Hippocampal formation (tissue), 2 donors: ENCODE measurements at places on chromosomes 1 and 21.

DNA sequence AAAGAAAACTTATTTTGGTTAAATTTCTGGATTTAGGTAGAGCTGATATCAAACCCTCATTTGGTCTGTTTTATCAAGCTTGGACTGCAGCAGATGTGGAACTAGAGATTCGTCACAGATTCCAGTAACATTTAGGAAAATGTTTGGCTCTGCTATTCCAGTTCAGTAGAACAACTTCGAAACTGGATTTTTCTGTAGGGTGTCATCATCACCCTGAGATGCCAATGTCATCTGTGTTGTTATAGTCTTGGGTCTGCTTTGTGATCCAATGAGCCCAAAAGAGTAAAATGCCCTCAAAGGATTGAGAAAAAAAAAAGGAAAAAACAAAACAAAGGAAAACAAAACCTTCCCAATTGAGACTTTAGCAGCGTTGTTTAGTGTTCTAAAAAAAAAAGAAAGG, 55.4 kb downstream of the LAMC2 start:
- no peak for DNase-seq

DNA sequence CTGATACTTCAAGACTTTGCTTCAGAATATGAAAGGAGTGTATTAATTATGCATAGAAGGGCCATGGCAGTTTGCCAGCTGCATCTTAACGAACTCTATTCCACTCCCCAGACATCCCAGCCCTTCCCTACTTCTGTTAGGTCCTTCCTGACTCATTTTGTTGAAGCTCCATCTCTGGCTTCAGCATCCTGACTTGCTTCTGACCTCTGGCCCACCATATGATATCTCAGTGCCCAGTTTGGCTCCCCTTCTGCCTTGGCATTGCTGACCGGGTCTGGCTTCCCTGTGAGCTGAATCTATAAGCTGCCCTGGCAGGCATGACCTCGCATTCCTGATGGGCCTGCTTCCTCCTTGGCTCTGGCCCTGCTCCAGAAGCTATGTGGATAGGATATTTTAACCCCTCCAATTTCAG, 27.6 kb upstream of the ARHGAP29 start:
- no peak for DNase-seq

GRCh38 chr1:62613325-62613727, 16.0 kb downstream of the ANGPTL3 start:
- DNase-seq = no peak

DNA sequence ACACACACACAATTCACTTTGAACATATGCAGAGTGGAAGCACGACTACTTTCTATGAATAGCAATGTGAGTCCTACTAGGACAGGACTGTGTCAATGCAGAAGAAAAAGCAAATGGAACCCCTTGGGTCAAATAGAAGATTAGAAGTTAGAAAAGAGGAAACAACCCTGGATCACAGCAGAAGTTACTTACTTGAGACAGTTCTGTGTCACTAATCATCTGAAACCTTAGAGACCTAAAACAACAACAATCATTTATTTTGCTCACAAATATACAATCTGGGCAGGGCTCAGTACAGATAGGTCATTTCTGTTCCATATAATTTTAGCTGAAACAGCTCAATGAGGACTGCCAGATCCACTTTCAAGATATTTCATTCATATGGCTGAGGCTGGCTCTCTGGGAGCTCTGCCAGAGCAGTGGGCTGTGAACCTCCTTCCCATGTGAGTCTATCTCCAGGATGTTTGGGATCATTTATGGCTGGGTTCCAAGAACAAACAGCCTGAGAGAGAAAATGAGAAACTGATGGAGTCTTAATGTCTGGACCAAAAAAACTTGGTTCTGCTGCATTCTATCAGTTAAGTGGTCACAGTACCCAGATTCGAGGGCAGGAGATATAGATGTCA, 42.5 kb upstream of the IL10 start:
- no peak for DNase-seq

DNA sequence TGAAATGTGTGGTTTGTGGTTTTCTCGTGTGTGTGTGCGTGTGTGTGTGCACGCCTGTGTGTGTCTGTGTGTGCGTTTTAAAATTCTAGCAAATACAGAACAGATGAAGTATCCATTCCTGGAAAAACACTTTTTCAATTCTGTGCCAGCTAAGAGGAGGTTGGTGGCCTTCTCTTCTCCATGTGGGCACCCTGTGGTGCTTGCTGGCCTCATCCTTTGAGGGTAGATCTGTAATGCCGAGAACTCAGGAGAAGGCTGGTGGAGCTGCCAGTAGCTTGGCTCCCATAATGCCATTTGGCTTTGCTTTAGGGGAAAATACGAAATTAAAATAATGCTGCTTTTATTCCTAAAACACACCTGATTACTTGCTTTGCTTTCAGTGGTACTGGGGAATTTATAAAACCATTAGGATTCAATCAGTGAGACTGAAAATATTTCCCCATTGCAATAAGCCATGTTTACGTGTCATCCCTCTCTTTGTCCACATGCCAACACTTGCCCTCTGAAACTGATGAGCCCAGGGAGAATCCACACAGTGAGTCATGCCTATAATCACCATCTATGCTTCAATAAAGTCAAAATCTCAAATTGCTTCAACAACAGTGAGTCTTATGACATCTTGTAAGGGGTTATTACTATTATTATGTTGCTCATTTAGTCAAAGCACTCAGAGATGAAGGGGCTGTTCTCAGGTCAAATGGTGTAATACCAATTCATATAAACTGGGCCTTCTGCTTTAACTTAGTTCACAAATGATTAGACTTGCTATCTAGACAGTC, 39.2 kb downstream of the ABCA4 start:
- DNase-seq = no peak

GRCh38 chr1:93715529-93716126, 34.0 kb upstream of the BCAR3 start:
- DNase-seq = no peak

GRCh38 chr1:151334822-151335221, 7.6 kb upstream of the PI4KB start:
- no peak for DNase-seq
